Osteocyte (in vitro differentiated cells): ENCODE measurements at places on chromosomes 1 and 21. TPM values are rescaled to one million over a fixed set of nuclear protein-coding genes. Genes with fewer than 3 reads are reported as not detected.
A peak's percentile ranks its signal among the peaks of the same experiment; 100 is the strongest.

- no peaks in the 10 kb centered on the region for H3K36me3 ChIP-seq
- no peak overlapping the region for H3K4me3 ChIP-seq
- DNase-seq: no peak
- no peaks in the 10 kb centered on the region for H3K27me3 ChIP-seq
- no peaks in the 10 kb centered on the region for H3K4me1 ChIP-seq
Observed at GRCh38 chr21:14672466-14672865, 126.4 kb upstream of the SAMSN1 start.

DNA sequence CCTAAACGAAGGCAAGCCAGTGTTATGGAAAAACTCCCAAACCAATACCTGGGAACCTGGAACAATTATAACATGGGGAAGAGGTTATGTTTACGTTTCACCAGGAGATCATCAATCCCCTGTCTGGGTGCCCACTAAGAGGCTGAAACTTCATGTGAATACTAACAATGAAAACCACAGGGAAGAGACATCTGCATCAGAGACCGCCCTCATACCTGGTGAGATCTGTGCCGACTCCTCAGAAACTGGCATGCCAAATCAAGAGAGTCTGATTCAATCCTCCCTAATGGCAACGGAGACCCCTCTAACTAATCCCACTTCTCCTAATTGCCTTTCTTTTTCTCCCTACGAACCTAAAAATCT, 163.2 kb downstream of the IER5 start:
- peak; percentile 34 for DNase-seq
- no peak overlapping the region for H3K27ac ChIP-seq
- H3K36me3 ChIP-seq: no peaks in the 10 kb centered on the region
- H3K4me1 ChIP-seq: no peaks in the 10 kb centered on the region
- H3K4me3 ChIP-seq: no peak overlapping the region

- no peak for DNase-seq
- no peaks in the 10 kb centered on the region for H3K27me3 ChIP-seq
- no peaks in the 10 kb centered on the region for H3K4me1 ChIP-seq
- H3K4me3 ChIP-seq: no peak overlapping the region
- no peak overlapping the region for H3K27ac ChIP-seq
Observed at GRCh38 chr1:89576013-89576412, 51.4 kb downstream of the LRRC8B start.

DNA sequence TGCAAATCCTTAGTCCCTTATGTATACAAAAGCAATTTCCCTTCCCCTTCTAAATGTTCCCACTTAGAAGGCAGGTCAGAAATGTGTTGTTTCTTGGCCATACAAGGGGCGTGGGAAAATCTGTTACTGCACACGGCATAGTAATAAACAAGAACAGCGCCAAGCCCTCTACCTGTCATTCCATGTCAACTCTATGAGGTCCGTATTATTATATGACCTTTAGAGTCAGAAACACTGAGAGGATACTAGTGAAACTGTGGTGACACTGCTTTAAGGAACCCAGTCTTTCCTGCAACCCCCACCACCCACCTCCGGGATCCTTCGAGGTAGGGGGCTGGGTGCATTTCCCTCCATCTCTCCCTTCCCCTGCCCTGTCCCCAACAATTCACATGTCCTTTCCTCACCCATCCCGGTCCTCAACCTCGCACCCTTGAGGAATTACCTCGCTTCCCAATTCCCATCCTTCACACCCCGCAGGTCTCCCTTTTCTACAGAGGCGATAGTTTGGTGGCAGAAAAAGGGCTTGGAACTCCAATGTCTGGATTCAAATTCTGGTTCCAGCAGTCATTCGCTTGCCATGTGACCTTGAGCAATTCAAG, 647 bp downstream of the SDHB start:
- peak overlapping the region; percentile 98 for H3K27ac ChIP-seq
- peak overlapping the region; percentile 100 for H3K4me3 ChIP-seq
- H3K4me1 ChIP-seq: peaks cover 23% of the 10 kb centered on the region
- DNase-seq: no peak
- peaks cover 5% of the 10 kb centered on the region for H3K36me3 ChIP-seq

- no peak overlapping the region for H3K4me3 ChIP-seq
- H3K27ac ChIP-seq: no peak overlapping the region
- no peaks in the 10 kb centered on the region for H3K4me1 ChIP-seq
- peaks cover 20% of the 10 kb centered on the region for H3K27me3 ChIP-seq
- DNase-seq: peak; percentile 49
- H3K36me3 ChIP-seq: no peaks in the 10 kb centered on the region
Observed at GRCh38 chr1:201222125-201222524, 31.5 kb downstream of the IGFN1 start.

DNA sequence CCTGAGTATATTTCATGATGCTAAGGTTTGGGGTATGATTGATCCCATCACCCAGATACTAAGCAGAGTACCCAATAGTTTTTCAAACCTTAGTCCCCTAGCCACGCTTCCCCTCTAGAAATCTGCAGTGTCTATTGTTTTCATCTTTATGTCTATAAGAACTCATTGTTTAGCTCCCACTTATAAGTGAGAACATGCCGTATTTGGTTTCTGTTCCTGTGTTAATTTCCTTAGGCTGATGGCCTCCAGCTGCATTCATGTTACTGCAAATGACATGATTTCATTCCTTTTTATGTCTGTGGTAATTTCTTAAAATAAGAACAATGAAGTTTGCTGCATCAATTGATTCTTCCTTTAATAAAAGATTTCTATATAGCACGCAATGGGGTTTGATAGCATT, 301.3 kb downstream of the PLPP3 start:
- no peak for DNase-seq
- H3K4me1 ChIP-seq: no peaks in the 10 kb centered on the region
- H3K4me3 ChIP-seq: no peak overlapping the region
- H3K27me3 ChIP-seq: no peaks in the 10 kb centered on the region
- H3K27ac ChIP-seq: no peak overlapping the region
- no peaks in the 10 kb centered on the region for H3K36me3 ChIP-seq

- peak overlapping the region; percentile 89 for H3K27ac ChIP-seq
- H3K36me3 ChIP-seq: peaks cover 1% of the 10 kb centered on the region
- H3K4me1 ChIP-seq: peaks cover 57% of the 10 kb centered on the region
- no peaks in the 10 kb centered on the region for H3K27me3 ChIP-seq
Observed at GRCh38 chr1:95023399-95024043, 49.2 kb downstream of the ALG14 start.

- no peak overlapping the region for H3K4me3 ChIP-seq
- H3K4me1 ChIP-seq: no peaks in the 10 kb centered on the region
- H3K27ac ChIP-seq: no peak overlapping the region
- H3K36me3 ChIP-seq: no peaks in the 10 kb centered on the region
- DNase-seq: no peak
- peaks cover 12% of the 10 kb centered on the region for H3K27me3 ChIP-seq
Observed at GRCh38 chr1:26189331-26189730, 1.1 kb upstream of the CATSPER4 start.

GRCh38 chr1:4006676-4007374, 106.8 kb upstream of the C1orf174 start:
- H3K4me1 ChIP-seq: no peaks in the 10 kb centered on the region
- H3K27ac ChIP-seq: no peak overlapping the region
- no peaks in the 10 kb centered on the region for H3K36me3 ChIP-seq
- H3K4me3 ChIP-seq: no peak overlapping the region
- H3K27me3 ChIP-seq: no peaks in the 10 kb centered on the region

DNA sequence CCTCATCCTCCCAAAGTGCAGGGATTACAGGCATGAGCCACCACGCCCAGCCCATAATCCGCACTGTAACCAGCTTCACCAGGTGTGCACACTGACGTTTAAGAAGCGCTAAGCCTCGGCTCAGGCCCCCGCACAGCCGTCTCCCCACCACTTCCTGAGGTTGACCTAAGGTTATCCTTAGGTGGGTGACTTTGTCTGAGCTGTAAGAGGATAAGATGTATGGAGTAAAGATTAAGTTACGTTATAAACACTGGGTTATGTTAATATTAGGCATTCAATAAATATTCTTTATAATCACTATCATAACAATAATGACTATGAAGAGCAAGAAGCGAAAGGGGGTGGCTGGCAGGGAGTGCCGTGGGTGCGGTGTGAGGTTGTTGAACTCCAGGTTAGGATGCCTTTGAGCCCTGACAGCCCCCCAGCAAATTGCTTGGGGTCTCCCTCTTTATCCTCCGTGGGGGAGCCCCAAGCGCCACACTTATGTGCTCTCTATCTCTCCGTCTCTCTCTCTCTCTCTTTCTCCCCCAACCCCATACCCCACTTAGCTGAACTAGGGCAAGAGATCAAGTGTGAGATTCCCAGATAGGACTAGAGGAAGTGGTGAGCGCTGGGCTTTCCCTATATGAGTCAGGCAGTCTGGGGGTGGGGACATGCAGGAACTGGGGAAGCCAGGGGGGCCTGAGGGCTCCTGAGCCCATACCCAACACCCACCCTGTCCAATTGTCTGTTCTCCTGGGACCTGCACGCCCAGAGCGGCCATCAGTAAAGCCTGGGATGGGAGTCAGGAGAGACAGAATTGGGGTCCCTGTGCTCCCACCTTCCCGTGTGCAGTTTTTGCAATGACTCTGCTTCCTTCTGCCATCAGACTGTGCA, 7.6 kb downstream of the EFHD2 start:
- H3K36me3 ChIP-seq: no peaks in the 10 kb centered on the region
- H3K4me1 ChIP-seq: peaks cover 41% of the 10 kb centered on the region
- H3K4me3 ChIP-seq: no peak overlapping the region
- no peaks in the 10 kb centered on the region for H3K27me3 ChIP-seq
- DNase-seq: no peak

DNA sequence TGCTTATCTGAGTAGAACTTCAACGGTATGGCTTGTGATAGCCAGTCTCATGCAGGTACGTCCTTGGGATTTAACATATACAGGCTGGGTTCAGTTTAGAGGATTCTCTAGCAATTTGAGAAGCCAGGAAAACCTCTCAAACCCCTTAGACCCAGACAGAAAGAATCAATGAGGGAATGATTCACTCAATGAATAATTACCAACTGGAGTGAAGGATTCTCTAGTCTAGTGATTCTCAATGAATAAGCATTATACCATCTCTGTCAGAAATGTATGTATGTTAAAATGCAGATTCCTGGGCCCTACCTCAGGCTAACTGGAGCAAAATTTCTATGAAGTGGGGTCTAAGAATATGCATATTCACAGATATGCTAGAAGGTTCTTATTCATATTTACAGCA, 54.5 kb upstream of the APP start:
- no peak overlapping the region for H3K4me3 ChIP-seq
- H3K4me1 ChIP-seq: no peaks in the 10 kb centered on the region
- H3K27ac ChIP-seq: no peak overlapping the region
- H3K36me3 ChIP-seq: no peaks in the 10 kb centered on the region
- no peak for DNase-seq

DNA sequence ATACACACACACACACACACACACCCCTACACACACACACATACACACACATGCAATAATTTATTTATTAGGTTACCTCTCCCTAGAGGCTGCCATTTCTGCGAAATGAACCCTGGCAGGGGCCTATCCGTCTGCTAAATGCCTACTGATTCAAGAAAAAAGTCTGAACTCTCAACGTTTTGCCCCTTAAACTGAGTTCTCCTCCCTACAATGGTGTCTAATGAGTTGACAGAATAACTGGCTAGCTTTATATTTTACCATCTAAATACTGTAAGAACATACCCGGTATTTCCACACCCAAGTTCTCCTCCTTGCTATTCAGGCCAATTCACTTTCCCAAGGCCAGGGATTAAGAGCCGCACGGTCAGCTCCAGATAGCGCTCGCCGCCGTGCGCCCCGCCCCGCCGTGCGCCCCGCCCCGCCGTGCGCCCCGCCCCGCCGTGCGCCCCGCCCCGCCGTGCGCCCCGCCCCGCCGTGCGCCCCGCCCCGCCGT, 339 bp upstream of the RNPC3 start:
- H3K36me3 ChIP-seq: peaks cover 5% of the 10 kb centered on the region
- DNase-seq: no peak
- H3K27me3 ChIP-seq: no peaks in the 10 kb centered on the region
- peak overlapping the region; percentile 52 for H3K27ac ChIP-seq
- peaks cover 23% of the 10 kb centered on the region for H3K4me1 ChIP-seq

DNA sequence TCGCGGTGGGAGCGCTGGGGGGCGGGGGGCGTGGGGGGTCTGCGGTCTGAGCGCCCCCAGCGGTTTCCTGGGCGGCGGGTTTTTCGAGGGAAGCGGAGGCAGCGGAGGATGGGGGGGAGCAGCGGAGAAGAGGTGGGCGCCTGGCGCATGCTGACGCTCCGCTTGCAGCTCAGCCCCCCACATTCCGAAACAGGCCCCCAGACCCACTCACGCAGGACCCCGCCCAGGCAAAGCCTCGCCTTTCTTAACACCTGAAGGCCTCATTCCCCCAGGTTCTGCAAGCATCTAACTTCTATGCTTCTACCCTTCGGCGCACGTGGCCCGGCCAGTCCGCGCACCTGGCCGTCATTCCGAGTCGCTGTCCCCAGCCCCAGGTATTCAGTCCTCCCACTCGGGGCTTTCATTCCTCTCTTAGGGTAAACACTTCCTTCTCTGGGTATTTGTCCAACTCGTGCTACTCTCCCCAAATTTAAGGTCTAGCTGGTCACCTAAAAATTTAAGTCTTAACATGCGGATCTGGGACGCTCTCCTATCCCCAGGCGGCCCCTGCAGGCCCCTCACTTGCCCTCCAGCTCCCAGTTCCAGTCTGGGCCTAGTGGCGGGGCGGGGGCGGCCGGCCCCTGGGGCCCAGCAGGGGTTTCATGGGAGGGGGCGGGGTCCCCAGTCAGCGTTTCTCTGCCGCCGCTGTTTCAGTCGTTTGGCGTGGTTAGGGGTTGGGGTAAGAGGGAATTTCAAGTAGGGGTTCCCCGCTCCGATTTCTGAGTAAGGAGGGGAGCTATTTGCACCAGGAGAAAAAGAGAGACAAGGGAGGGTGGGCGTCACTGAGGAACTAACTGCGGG, 2.8 kb upstream of the ZBTB7B start:
- peak overlapping the region; percentile 94 for H3K4me3 ChIP-seq
- DNase-seq: no peak
- H3K27me3 ChIP-seq: no peaks in the 10 kb centered on the region
- peaks cover 27% of the 10 kb centered on the region for H3K4me1 ChIP-seq
- peak overlapping the region; percentile 95 for H3K27ac ChIP-seq
- no peaks in the 10 kb centered on the region for H3K36me3 ChIP-seq

GRCh38 chr1:48215889-48216288, 6.6 kb upstream of the SLC5A9 start:
- DNase-seq: no peak
- H3K27ac ChIP-seq: no peak overlapping the region
- H3K27me3 ChIP-seq: no peaks in the 10 kb centered on the region
- H3K36me3 ChIP-seq: no peaks in the 10 kb centered on the region
- H3K4me1 ChIP-seq: no peaks in the 10 kb centered on the region
- no peak overlapping the region for H3K4me3 ChIP-seq

- H3K27ac ChIP-seq: no peak overlapping the region
- no peak overlapping the region for H3K4me3 ChIP-seq
- peaks cover 6% of the 10 kb centered on the region for H3K4me1 ChIP-seq
- H3K36me3 ChIP-seq: no peaks in the 10 kb centered on the region
- peaks cover 2% of the 10 kb centered on the region for H3K27me3 ChIP-seq
Observed at GRCh38 chr1:25183126-25183980, 48.9 kb downstream of the SYF2 start.

GRCh38 chr1:212688341-212689047, 11.1 kb downstream of the BATF3 start:
- no peaks in the 10 kb centered on the region for H3K27me3 ChIP-seq
- DNase-seq: no peak
- H3K4me3 ChIP-seq: no peak overlapping the region
- peaks cover 2% of the 10 kb centered on the region for H3K36me3 ChIP-seq
- H3K27ac ChIP-seq: no peak overlapping the region

- no peak for DNase-seq
- no peaks in the 10 kb centered on the region for H3K36me3 ChIP-seq
- no peaks in the 10 kb centered on the region for H3K4me1 ChIP-seq
- no peak overlapping the region for H3K4me3 ChIP-seq
- H3K27me3 ChIP-seq: no peaks in the 10 kb centered on the region
Observed at GRCh38 chr21:19489930-19490329, 1086.3 kb upstream of the TMPRSS15 start.

The ASPM gene
- 8.5 and 8.9 TPM in 2 replicates for total RNA-seq

The DDAH1 gene
- 40.8 and 46.8 TPM in 2 replicates for total RNA-seq

The ZNF496 gene
- 39.8 and 43.0 TPM in 2 replicates for total RNA-seq

The CR1 gene
- not detected in 2 replicates for total RNA-seq

The RGSL1 gene
- total RNA-seq: not detected in 2 replicates

The SYT14 gene
- total RNA-seq: 0.10 and 0.16 TPM in 2 replicates

The CR2 gene
- total RNA-seq: not detected in 2 replicates
